ENCODE measurements at places on chromosomes 7 and 10. TPM values are rescaled to one million over a fixed set of nuclear protein-coding genes. Genes with fewer than 3 reads are reported as not detected.

The TET1 gene
- total RNA-seq, result 12.8 TPM

The EIF4H gene
- 256 TPM for total RNA-seq

The DEPP1 gene
- total RNA-seq, result 2,057 TPM

The PRKCQ gene
- total RNA-seq, result 0.64 TPM

The ANKRD7 gene
- not detected for total RNA-seq

The CPA2 gene
- total RNA-seq, result not detected

The FRG2B gene
- not detected for total RNA-seq

The PSD gene
- 13.4 TPM for total RNA-seq

The CYP3A4 gene
- 0.59 TPM for total RNA-seq

The OIT3 gene
- not detected for total RNA-seq

The ANKRD2 gene
- not detected for total RNA-seq

The CH25H gene
- total RNA-seq, result 2.0 TPM

The PCLO gene
- total RNA-seq, result 20.9 TPM

The PLOD3 gene
- 46.2 TPM for total RNA-seq

Measured in breast epithelium (tissue), 4 donors.